GM06990 (cell line): ENCODE measurements at places on chromosomes 16 and 17.

GRCh38 chr16:89290887-89291286 lies 73.4 kb downstream of the ZNF778 start:
- DNase-seq: no peak

GRCh38 chr16:65409510-65409909 lies 287.6 kb upstream of the CDH11 start:
- DNase-seq: no peak

GRCh38 chr16:70508752-70509151 lies 14.6 kb downstream of the COG4 start:
- no peak for DNase-seq

- no peak for DNase-seq
Observed at GRCh38 chr17:38571833-38572668, 33.7 kb downstream of the SRCIN1 start.

- no peak for DNase-seq
Observed at GRCh38 chr17:16981928-16982327, 10.0 kb upstream of the TNFRSF13B start.

GRCh38 chr17:44014133-44014436 lies 678 bp downstream of the TMEM101 start:
- no peak for DNase-seq

GRCh38 chr17:35361027-35361426 lies 12.4 kb downstream of the SLFN11 start:
- no peak for DNase-seq

- DNase-seq: no peak
Observed at GRCh38 chr17:75697651-75698291, 23.5 kb upstream of the ITGB4 start.

GRCh38 chr16:85798283-85798776 lies 1.0 kb downstream of the EMC8 start:
- no peak for DNase-seq

DNA sequence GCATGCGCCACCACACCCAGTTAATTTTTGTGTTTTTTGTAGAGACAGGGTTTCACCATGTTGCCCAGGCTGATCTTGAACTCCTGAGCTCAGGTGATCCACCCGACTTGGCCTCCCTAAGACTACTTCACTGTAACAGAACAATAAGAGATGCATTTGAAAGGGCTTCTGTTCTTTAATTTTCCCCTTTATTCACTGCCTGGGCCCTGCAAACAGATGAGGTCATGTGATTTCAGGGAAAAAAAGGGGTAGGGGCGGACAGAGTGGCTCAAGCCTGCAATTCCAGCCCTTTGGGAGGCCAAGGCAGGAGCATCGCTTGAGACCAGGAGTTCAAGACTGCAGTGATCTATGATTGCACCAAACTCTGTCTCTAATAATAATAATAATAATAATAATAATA lies 36.3 kb downstream of the TMEM114 start:
- DNase-seq: no peak

DNA sequence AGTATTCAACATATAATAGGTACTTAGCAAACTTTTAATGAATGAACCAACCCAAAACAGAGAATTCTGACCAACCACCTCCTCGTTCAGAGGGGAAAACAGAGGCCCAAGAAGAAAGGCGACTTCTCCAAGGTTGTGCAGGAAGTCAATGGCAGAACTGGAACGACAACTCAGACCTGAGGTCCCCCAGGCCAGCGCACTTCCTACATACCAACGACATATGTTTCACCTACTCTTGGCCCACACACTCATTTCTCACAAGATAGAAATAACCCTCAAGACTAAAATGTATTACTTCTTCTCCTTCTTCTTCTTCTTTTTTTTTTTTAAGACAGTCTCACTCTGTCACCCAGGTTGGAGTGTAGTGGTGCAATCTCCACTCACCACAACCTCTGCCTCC lies 14.4 kb downstream of the CHCT1 start:
- no peak for DNase-seq

DNA sequence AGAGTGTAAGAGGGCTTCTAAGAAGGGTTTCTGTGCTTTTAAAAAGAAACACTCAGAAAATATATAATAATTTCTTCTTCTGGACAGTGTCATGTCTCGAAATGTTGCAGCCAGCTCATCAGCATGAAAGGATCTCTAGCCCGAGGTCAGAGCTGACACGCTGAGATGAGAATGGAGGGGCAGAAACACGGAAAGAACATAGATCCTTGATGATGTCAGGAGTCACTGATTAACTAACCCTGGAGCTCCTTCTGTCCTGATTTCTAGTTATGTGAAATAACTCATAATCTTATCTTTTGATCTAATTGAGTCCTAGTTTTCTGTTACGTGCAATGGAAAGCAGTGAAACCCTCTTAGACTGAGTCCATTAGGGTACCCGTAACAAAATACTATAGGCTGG lies 10.3 kb upstream of the TOX3 start:
- DNase-seq: no peak

DNA sequence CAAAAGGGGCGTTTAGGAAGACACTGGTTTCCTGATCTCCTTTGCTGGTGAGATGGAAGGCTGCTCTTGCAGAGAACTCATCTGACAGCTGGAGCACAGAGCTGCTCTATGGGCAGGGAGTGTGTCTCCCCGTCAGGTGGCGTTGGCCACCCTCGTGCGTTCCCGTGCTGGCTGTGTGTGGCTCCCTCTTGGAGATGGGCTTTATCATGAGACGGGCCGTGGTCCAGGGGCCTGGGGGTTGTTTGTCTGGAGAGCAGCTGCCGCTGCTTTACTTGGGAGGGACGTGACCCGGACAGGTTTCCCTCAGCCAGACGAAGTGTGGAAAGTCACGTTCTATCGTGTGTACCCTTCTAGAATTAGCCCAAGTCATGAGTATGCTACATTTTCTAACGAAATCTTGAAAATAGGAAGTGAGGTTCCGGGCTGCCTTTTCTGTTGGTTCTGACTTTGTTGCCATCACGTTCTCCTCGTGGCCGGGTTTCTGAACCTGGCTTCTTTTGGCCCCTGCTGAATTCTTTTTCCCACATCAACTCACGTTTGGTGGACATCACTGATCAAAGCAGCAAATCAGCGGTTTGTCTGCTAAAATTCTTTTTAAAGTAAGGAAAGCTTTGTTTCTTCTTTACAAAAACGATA lies 105.6 kb upstream of the CHMP6 start:
- DNase-seq: no peak

- DNase-seq: no peak
Observed at GRCh38 chr17:46962374-46962790, 16.7 kb downstream of the RPRML start.

GRCh38 chr16:57537194-57537505 lies 779 bp upstream of the CCDC102A start:
- no peak for DNase-seq

DNA sequence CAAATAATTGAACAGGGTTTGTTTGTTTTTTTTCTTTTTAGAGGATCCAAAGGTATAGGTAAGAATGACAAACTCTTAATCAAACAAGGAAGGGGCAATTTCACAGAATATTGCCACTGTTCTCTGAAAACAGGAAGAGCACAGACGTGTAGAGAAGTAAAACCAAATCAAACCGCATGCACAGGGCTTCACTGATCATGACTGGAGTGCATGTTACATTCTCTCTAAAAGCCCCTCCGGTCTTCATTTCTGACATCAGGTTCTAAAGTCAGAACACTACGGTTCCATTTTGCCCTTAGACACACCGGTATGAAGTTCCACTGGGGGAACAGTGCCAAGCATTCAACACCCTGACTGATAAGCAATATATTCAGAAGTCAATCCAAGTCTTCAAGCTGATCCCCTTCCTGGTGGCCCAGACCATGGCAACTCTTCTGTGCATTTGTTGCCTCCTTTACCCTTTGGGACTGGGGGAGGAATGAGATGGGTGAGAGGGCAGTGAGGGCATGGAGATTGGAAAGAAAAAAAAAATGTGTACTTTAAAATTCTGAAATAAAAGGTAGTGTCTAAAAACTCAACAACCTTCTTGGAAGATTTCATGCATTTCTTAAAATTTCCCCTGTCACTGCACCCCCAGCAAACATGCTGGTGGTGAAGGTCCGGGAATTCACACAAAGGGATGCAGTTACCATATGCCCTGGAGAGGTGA lies 1.4 kb downstream of the MMD start:
- peak; percentile 53 for DNase-seq

DNA sequence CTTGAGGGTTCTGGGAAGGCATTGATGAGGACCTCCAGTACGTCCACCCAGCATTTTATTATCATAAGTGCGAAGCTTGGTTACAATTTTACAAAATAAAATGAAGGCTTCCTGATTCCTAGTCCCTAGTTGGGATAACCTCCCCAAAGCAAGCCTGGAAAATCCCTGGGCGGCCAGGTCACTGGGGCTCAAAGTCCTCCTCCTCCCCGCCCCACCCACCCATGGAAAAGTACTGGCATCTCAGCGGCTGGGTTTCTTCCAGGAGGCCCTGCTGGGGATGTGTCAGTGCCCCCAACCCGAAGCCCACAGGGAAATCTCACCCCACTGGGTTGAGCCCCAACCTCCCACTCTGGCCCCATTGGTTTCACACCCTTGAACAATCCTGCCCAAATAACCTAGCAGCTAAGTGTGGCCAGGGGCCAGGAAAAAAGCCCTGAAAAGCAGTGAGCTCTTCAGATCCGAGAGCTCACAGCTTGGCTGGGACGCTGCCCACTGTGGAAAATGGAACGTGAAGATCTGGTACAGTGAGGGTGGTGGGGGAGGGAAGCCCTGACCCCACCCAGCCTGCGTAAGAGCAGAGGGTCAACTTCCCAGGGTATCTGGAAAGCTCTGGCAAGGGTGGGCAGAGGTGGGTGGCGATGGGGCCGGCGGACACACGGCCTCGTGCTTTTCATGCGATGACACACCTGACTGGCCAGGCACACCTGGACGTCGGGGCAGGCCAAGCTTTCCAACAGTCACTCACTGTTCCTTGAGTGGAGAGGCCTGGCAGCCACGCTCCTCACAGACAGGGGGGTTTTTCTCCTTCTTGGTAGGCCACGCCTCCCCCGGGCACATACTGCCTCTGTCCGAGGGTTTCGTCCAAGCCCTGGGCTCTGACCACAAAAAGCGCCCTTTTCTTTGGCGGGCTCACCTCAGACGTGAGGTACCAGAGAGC lies 324.5 kb downstream of the SOX9 start:
- no peak for DNase-seq

DNA sequence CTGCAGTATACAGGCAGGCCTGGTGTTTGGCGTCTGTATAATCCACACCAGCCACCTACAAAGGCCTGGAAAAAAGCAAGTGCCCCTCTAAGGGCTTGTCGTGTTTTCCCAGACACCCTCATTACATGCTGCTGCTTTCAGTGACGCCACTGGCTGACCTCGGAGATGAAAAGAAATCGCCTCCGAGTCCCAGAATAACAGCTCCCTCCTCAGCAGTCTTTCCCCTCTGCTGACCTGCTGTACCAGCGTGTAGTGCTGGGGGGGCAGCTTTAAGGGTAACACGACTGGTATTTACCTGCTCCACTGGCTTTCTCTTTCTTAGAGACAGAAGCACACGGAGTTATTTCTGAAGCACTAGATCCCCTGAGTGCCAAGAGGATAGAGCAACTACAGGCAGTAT lies 296.8 kb downstream of the GRIN2A start:
- no peak for DNase-seq

GRCh38 chr17:77124192-77124889 lies 16.4 kb upstream of the SEC14L1 start:
- no peak for DNase-seq

DNA sequence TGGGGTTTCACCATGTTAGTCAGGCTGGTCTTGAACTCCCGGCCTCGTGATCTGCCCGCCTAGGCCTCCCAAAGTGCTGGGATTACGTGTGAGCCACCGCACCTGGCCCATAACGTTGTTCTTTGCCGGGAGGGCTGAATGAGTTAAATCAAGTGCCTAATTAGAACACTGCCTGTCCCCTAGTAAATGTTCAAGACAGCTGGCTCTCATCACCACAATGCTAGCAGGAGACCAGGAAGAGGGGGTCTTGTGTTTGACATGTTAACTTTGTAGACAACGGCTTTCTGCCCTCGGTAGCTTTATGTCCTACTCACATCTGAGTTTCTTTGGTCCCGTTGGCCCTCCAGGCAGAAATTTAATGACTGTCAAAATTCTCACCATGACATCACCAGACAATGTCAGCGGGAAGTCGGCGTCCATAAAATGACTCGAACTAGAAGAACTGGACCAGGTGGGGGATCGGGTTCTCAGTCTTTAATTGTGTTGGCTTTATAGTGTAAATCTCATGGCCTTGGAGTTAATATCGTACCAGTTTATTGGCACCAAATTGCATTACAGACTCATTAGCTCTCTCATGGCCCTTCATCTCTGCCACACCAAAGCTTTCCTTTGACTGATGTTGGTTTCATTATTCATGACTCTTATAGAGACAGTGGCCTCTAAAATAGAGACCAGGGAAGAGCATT lies 11.4 kb upstream of the ITPRIPL2 start:
- no peak for DNase-seq

DNA sequence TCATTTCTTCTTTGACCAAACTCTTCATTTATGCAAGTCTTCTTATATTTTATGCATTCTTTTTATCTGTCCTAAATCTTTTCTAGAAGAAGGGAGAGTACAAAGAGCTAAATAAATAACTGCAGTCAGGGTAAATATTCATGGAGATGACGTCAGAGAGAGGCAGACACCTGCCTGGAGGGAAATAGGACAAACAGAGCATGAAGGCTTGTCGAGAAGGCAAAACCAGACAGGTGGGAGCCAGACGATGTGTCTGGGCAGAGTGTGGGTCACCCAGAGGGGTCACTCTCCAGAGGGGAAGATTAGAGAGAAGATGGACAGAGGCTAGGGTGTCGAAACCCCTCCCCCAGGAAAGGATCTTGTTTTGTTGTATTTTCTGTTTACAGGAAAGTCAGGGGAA lies 78.3 kb upstream of the RPL38 start:
- no peak for DNase-seq

DNA sequence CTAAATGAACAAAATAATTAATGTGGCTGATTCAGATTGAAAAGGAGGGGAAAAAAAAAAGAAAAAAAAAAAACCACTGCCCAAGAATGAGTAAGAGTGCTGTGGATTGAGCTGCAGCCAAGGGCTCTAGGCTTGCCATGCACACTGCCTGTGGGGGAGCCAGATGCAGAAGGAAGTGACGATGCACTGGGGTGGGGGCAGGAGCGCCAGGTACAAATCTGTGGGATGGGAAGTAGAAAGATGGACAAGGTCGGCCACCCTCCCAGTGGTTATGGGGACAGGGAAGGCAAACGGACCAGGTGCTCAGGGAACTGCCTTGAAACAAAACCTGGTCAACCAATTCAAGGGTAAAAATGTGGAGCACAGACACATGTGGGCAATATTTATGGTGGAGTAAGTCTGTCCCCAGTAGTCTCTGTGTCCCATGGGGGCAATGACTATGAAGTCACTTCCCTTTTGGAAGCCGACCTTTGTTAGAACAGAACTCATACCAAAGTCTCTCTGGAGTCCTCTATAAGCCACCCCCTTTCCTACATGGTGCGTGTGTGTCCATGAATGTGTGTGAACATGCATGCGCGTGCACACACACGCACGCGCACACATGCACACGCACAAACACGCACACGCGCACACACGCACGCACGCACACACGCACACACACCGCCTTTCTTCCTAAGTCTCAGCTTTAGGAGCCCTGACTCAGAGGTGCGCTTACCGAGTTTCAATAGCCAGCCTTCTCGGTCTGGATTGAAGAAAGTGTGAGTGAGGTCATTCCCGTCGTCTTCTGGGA lies 84.3 kb downstream of the CYTH1 start:
- DNase-seq: peak; percentile 52

GRCh38 chr17:78131172-78132083 lies 857 bp downstream of the TMC8 start:
- peak; percentile 63 for DNase-seq
